ENCODE measurements at places on chromosomes 13 and 19.

DNA sequence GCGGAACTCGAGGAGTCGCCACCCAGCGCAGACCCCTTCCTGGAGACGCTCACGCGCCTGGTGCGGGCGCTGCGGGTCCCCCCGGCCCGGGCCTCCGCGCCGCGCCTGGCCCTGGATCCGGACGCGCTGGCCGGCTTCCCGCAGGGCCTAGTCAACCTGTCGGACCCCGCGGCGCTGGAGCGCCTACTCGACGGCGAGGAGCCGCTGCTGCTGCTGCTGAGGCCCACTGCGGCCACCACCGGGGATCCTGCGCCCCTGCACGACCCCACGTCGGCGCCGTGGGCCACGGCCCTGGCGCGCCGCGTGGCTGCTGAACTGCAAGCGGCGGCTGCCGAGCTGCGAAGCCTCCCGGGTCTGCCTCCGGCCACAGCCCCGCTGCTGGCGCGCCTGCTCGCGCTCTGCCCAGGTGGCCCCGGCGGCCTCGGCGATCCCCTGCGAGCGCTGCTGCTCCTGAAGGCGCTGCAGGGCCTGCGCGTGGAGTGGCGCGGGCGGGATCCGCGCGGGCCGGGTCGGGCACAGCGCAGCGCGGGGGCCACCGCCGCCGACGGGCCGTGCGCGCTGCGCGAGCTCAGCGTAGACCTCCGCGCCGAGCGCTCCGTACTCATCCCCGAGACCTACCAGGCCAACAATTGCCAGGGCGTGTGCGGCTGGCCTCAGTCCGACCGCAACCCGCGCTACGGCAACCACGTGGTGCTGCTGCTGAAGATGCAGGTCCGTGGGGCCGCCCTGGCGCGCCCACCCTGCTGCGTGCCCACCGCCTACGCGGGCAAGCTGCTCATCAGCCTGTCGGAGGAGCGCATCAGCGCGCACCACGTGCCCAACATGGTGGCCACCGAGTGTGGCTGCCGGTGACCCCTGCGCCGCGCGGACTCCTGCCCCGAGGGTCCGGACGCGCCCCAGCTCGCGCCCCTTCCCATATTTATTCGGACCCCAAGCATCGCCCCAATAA, 2.3 kb downstream of the AMH start:
- no peak overlapping the region for H3K4me3 ChIP-seq
- H3K27ac ChIP-seq: no peak overlapping the region
- H3K27me3 ChIP-seq: peaks cover 12% of the 10 kb centered on the region
- no peak for DNase-seq
- no peaks in the 10 kb centered on the region for H3K4me1 ChIP-seq

- peak; percentile 70 for DNase-seq
- H3K27me3 ChIP-seq: no peaks in the 10 kb centered on the region
- no peak overlapping the region for H3K27ac ChIP-seq
- peaks cover 7% of the 10 kb centered on the region for H3K4me1 ChIP-seq
These were observed 46.0 kb downstream of the C13orf46 start for GRCh38 chr13:113927661-113928581.

DNA sequence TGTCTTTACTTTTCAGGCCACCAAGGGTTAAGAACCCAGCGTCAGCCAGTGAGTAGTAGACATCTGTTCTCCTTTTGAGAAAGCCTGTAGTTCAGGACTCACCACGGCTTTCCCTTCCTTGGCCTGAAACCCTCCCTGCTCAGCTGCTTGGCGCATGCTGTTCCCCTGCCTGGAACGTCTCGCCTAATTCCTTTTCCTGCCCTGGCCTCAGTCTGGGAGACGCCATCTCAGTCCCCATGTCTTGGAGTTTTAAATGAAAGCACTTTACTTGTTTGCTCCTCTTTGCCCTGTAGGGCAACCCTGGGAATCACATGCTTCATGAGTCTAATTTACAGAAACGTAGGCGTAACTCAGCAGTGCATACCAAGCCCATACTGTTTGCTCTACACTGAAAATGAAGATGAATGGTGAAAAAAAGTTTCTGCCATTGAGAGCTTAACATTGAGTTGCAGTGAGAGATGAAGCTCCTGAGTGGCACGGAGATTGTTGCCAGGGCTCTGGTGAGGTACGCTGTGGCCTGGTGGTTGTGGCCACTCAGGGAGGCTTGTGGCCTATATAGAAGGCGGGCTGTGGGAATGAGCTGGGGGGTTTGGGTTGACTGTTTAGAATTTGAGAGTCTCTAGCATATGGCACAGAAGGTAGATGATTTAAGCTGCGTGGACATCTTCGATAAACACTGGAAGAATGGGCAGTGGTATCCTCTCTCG, 52.8 kb downstream of the GATAD2A start:
- DNase-seq: no peak
- H3K27me3 ChIP-seq: no peaks in the 10 kb centered on the region
- no peak overlapping the region for H3K27ac ChIP-seq
- H3K36me3 ChIP-seq: no peaks in the 10 kb centered on the region

DNA sequence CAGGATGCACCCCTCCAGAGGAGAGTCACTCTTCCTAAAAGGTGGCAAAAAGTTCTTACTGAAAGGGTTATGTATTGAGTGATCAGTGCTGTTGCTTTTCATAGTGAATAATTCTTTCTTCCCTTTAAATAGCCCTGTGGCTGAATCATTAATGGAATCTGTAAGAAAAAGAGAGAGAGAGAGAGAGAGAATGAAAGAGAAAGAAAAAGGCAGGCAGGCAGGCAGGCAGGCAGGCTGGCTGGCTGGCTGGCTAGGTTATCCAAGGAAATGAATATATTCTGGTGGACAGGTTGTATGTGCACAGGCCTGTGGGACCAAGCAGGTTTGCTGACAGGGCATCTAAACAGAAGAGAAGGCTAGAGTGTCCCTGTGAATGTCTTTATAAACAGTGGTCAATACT, 100.5 kb downstream of the DLEU7 start:
- H3K4me3 ChIP-seq: no peak overlapping the region
- no peaks in the 10 kb centered on the region for H3K27me3 ChIP-seq
- H3K36me3 ChIP-seq: no peaks in the 10 kb centered on the region
- no peaks in the 10 kb centered on the region for H3K4me1 ChIP-seq
- DNase-seq: no peak

GRCh38 chr13:26048741-26049140, 3.1 kb downstream of the SHISA2 start:
- peak; percentile 45 for DNase-seq
- peaks cover 35% of the 10 kb centered on the region for H3K36me3 ChIP-seq
- H3K4me3 ChIP-seq: no peak overlapping the region
- no peaks in the 10 kb centered on the region for H3K27me3 ChIP-seq
- H3K4me1 ChIP-seq: no peaks in the 10 kb centered on the region
- no peak overlapping the region for H3K27ac ChIP-seq

GRCh38 chr13:104198801-104199200, 1132.6 kb upstream of the SLC10A2 start:
- no peaks in the 10 kb centered on the region for H3K36me3 ChIP-seq
- no peaks in the 10 kb centered on the region for H3K4me1 ChIP-seq
- H3K4me3 ChIP-seq: no peak overlapping the region
- DNase-seq: no peak
- no peaks in the 10 kb centered on the region for H3K27me3 ChIP-seq
